ENCODE measurements at places on chromosomes 4 and X. TPM values are rescaled to one million over a fixed set of nuclear protein-coding genes. Genes with fewer than 3 reads are reported as not detected.
A peak's percentile ranks its signal among the peaks of the same experiment; 100 is the strongest.

- no peak for DNase-seq
Measured at GRCh38 chr4:37620176-37620575, 66.0 kb downstream of the RELL1 start.

GRCh38 chrX:40646489-40647306 lies 663 bp downstream of the CXorf38 start:
- peak; percentile 12 for DNase-seq

DNA sequence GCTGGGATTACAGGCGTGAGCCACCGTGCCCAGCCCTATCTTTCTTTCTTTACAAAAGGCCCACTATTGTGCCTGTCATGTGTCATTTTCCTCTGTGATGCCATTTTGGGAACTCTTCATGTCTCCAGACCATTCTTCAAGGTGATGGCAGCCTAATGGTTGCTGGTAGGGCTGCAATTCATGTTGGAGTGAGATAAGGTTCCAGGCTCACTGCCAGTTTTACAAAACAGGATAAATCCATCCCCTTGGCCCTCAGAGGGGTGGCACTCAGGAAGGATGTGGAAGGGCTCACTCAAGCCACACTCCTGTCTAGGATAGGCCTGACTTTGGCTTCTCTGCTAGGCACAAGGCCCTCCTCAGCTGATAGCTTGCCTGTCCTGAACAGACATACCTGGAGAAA lies 3.8 kb downstream of the TCEAL9 start:
- peak; percentile 67 for DNase-seq

- DNase-seq, result no peak
Measured at GRCh38 chrX:19046343-19047215, 62.7 kb upstream of the PHKA2 start.

Gene FMR1NB
- not detected for total RNA-seq

Gene TMPRSS11F
- not detected for total RNA-seq

Gene ARAP2
- 0.23 TPM for total RNA-seq

Measured in dermis blood vessel endothelial cell (primary cell).